NCI-H1048 (cell line): ENCODE measurements at places on chromosomes 5 and 9.

- no peak for DNase-seq
Measured at GRCh38 chr5:140186267-140186671, 11.3 kb downstream of the CYSTM1 start.

DNA sequence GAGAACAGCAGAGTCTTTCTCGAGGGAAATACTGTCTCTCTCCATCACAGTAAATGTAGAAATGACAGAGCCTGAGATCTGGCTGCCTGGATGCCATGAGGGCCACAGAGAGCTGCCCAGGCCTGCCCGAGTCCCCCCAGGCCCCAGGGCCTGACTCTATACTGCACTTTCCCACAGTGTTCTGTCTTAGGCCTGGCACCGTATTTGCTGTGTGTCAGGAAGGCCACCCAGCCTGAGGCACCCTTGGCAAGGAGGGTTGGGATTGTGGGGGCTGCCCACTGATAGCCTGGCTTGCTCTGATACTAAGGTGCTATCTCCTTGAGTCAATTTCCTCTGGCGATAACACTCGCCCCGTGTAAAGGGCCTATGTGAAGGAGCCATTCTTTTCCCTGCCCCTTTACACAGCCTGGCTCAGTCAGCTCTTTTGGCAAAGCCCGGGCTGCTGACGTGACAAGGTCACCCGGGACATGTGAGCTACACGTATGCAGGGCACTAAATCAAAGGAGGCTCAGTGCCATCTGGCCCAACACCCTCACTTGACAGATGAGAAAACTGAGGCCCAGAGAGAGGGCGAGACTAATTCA is 630.1 kb upstream of the KLF4 start:
- DNase-seq: no peak

DNA sequence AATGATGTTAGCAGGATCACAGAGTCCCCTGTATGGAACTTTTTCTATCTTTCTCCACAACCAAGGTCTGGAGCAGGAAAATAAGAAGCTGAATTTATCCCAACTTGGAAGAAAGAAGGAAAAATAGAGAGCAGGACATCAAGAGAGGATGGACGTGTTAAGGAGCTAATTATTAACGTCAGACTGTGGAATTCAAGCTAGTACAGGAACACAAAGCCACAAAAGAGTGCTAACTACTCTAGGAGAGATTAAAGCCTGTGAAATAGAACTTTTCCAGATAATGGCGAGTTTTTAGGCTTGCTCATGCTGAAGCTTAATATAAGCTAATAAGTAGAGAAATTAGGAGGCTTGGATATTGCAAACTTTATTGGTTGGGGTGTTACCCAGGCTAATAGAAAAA is 632 bp upstream of the SPINK13 start:
- no peak for DNase-seq

GRCh38 chr9:70635790-70636189 is 221.3 kb upstream of the KLF9 start:
- peak; percentile 61 for DNase-seq

GRCh38 chr9:22114956-22115355 is 105.9 kb upstream of the CDKN2B start:
- no peak for DNase-seq

DNA sequence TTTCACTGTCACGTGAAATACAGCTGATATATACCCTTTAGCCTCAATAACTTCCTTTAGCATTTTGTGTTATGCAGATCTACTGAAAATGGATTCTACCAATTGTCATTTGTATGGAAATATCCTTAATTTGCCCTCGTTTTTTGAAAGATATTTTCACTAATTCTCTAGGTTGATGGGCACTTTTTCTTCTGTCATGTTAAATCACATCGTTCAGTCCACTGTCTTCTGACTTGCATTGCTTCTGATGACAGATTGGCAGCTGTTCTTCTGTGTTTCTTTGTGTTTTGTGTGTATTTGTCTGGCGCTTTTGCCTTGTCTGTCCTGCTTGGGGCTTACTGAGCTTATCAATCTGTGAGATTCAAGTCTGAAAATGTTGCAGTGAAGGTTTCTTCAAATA is 9.7 kb upstream of the CLPTM1L start:
- no peak for DNase-seq

- DNase-seq: no peak
Measured at GRCh38 chr9:96476591-96476990, 26.6 kb downstream of the HABP4 start.

- no peak for DNase-seq
Measured at GRCh38 chr5:65120371-65120967, 351.7 kb downstream of the CWC27 start.

- DNase-seq: no peak
Measured at GRCh38 chr5:155959082-155959481, 367.9 kb upstream of the SGCD start.

DNA sequence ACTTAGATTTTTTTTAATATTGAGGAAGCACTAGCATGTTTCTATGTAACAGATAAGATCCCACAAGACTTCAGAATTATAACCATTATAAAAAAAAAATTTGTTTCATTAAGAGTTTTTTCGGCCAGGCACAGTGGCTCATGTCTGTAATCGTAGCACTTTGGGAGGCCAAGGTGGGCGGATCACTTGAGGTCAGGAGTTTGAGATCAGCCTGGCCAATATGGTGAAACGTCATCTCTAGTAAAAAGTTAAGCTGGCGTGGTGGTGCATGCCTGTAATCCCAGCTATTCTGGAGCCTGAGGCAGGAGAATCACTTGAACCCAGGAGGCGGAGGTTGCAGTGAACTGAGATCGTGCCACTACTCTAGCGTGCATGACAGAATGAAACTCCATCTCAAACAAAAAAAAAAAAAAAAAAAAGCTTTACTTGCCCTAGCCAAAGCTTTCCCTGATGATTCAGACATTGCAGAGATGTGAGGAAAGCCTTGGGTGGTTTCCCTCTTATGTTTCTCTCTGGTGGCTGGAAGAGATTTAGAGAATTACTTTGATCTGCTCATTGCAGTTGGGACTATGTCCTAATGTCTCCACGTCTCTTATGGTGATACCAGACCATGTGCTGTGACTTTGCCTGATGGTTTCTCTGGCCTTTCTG is 65.4 kb downstream of the EGFLAM start:
- no peak for DNase-seq

- no peak for DNase-seq
Measured at GRCh38 chr5:2415678-2416077, 335.8 kb downstream of the IRX2 start.

GRCh38 chr9:5466766-5467165 is 16.4 kb downstream of the CD274 start:
- DNase-seq: no peak

DNA sequence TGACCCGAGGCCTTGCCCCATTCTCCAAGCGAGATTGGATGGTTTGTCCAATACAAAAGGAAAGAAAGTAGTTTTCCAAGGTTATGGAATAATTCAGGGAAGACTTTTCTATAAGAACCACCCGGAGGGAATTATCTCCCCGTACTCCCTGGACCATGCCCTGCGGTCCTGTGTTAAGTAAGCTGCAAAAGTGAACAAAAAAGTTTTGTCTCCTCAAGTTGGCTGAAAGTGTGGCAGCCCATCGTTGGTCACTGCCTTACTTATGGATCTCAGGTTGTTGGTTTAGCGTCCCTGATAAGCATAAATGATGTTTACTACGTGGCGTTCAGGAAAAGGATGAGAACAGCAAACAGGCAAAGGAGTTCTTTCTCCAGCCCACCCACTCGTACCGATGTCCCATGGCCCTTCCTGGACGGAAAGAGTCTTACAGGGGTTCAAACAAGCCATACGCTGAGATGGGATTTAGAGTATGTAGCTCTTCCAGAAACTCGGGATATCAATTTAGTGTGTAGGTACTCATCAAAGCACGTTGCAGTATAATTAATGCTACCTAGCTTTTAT is 413 bp upstream of the AUH start:
- DNase-seq: no peak

GRCh38 chr5:36389245-36389644 is 87.5 kb upstream of the RANBP3L start:
- no peak for DNase-seq

DNA sequence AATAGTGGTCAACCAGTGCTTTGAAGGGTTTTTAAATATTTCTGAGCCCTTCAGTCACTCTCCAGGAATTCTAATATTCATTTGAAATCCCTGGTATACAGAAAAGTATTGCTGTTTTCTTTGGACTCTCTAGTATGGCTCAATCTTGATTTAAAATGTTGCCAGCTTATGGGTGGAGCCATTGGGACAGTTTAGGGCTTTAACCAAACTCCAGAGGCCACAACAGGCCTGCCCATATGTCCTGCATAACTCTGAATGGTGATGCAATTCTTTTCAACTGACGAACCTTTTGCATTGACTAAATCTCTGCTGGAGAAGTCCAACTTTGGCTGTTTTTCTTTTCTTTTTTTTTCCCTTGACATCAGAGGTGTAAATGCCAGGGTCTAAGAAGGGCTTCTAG is 10.3 kb upstream of the ANKHD1 start:
- DNase-seq: no peak

- no peak for DNase-seq
Measured at GRCh38 chr5:35122819-35123218, 75.1 kb upstream of the AGXT2 start.

- DNase-seq: no peak
Measured at GRCh38 chr5:109365653-109366052, 44.1 kb downstream of the PJA2 start.

DNA sequence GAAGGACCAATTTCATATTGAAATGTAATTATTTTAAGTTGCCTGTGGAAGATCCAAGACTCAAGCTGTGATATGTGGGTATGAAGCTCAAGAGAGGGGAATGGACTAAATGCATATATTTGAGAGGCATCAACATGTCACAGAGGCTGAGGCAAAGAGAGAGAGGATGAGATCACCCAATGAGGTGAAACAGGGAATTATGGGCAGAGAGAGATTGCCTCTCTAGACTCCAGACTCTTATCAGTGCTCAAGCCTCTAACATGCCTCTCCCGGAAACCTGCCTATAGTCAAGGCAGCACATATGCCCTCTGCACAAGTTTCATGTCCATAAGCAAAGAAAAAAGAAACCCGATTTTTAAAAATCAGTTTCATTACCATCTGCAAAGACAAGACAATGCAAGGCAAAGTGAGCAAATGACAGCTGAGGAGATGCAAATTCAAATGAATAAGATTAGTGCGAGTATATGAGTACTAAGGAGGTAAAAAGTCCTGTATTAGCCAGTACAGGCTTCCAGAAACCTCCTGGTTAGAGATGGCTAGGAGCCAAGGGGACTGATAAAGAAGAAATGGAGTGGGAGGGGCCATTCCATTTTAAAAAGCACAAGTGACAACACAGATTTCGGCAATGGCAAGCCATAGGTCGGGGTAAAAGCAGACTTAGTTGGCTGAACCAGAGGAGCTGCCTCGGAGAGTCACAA is 9.4 kb downstream of the APTX start:
- DNase-seq: no peak

- no peak for DNase-seq
Measured at GRCh38 chr5:90171466-90171865, 238.1 kb downstream of the CETN3 start.

GRCh38 chr9:36137392-36138004 is 965 bp downstream of the GLIPR2 start:
- no peak for DNase-seq
